ENCODE measurements at places on chromosomes 2 and 18.

GRCh38 chr18:44803019-44803650 is 122.4 kb downstream of the SETBP1 start:
- peak; percentile 90 for DNase-seq

GRCh38 chr2:122191331-122191730 is 435.9 kb downstream of the TSN start:
- DNase-seq = peak; percentile 12

- peak; percentile 79 for DNase-seq
Measured at GRCh38 chr18:8948471-8949149, 153.9 kb upstream of the NDUFV2 start.

GRCh38 chr2:204434660-204435462 is 110.4 kb upstream of the PARD3B start:
- DNase-seq = peak; percentile 10

GRCh38 chr2:238143239-238143951 is 4.9 kb downstream of the KLHL30 start:
- no peak for DNase-seq

DNA sequence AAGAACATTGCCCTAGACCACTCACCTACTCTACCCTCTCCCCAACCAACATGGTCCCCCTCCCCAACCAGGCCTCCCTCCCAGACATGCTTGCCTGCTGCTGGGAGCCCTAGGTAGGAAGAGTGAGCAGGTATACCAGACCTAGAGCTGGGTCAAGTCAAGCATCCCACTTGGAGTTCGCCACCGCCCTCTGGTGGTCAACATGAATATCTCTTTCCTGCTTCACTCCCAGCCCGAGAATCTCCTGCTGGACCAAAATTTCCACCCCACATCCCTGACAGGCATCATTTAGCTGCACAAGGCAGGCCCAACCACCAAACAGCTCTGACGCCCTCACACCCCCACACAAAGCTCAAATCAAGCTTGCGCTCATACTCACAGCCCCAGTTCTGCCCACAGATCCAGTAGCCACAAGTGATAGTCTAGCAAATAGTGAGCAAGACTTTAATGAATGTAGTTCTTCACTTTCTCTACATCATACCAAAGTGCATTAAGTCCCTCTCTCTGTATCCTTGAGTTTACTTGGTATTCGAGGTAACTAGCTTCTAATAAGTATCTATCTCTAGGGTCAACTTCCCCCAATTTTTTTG is 116.0 kb downstream of the TNS1 start:
- peak; percentile 86 for DNase-seq

All from choroid plexus epithelial cell (primary cell).